ENCODE measurements at places on chromosomes 2 and 18. TPM values are rescaled to one million over a fixed set of nuclear protein-coding genes. Genes with fewer than 3 reads are reported as not detected.

DNA sequence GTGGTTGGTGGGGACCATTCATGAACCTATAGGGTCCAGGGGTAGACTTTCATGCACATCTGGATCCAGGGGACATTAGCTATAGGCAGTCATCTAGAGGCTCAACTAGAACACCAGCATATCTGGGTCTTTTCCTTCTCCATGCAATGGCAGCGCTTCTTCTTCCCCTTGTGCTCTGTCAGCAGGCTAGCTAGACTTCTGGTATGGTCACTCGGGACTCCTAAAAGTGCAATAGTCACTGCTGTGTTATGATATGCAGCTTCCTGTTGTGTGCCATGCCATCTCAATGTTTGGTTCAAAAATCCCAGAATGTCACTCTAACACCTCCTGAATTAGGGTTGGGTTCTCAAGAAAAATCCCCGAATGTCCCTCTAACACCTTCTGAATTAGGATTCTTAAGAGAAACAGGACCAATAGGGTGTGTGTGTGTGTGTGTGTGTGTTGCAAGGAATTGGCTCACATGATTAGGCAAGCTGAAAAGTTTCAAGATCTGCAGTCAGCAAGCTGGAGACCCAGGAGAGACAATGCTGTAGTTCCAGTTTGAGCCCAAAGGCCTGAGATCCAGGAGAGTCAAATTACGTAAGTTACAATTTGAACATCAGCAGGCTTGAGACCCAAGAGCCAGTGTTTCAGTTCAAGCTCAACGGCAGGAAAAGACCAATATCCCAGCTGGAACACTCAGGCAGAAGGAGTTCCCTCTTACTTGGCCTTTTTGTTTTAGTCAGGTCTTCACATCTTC, 97.1 kb upstream of the LTBP1 start:
- no peak overlapping the region for H3K4me3 ChIP-seq
- H3K27me3 ChIP-seq, result peaks cover 3% of the 10 kb centered on the region
- no peak overlapping the region for H3K27ac ChIP-seq
- H3K36me3 ChIP-seq, result no peaks in the 10 kb centered on the region

- no peak overlapping the region for H3K4me3 ChIP-seq
- peaks cover 5% of the 10 kb centered on the region for H3K27me3 ChIP-seq
- peaks cover 5% of the 10 kb centered on the region for H3K4me1 ChIP-seq
- no peak for DNase-seq
- H3K27ac ChIP-seq, result no peak overlapping the region
These were observed 292.9 kb upstream of the CCDC68 start for GRCh38 chr18:55252053-55252675.

DNA sequence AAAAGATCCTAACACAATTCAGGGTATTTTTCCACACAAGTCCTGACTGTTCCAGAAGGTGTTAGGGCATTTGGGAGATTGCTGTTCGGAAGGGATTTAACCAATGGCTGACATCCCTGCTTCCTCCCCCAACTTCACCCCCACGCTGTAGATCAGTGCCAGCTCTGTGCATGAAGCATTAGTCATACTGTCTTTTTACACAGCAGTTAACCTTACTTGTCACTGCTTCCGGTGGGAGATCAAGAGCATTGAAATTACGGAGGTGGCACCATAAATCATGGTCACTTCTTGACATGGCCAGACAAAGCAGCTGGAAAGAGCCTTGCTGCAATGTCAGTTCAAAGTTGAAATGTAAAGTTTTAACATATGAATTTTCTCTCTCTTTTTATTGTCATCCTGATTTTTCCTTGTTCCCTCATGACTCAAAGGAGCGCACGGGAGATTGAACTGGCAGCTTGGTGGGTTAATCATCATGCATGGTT, 70.2 kb downstream of the HRH4 start:
- peak; percentile 10 for DNase-seq
- H3K27me3 ChIP-seq, result peaks cover 39% of the 10 kb centered on the region
- H3K36me3 ChIP-seq, result no peaks in the 10 kb centered on the region
- H3K27ac ChIP-seq, result no peak overlapping the region
- H3K4me1 ChIP-seq, result peaks cover 2% of the 10 kb centered on the region

DNA sequence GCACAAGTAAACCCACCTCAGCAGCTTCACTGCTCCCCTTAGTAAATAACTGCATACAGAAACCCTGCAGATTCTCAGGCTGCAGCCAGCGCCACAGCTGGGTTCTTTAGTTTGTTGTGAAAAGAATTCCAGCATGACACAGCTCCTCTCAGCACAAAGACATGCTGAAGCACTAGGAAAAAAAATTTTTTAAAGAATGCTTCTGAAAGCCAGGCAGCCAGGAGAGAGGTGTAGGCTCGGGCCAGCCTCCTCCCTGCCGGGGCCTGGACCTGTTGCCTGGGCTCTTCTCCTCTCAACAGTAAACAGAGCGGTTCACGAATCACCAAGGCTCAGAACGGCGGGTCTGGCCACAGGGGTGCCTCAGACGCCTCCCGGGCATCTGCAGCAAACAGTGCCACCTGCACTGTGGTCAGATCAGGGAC, 95.7 kb upstream of the POU3F3 start:
- H3K4me3 ChIP-seq, result no peak overlapping the region
- DNase-seq, result no peak
- H3K27me3 ChIP-seq, result peaks cover 6% of the 10 kb centered on the region
- H3K36me3 ChIP-seq, result no peaks in the 10 kb centered on the region
- no peak overlapping the region for H3K27ac ChIP-seq

DNA sequence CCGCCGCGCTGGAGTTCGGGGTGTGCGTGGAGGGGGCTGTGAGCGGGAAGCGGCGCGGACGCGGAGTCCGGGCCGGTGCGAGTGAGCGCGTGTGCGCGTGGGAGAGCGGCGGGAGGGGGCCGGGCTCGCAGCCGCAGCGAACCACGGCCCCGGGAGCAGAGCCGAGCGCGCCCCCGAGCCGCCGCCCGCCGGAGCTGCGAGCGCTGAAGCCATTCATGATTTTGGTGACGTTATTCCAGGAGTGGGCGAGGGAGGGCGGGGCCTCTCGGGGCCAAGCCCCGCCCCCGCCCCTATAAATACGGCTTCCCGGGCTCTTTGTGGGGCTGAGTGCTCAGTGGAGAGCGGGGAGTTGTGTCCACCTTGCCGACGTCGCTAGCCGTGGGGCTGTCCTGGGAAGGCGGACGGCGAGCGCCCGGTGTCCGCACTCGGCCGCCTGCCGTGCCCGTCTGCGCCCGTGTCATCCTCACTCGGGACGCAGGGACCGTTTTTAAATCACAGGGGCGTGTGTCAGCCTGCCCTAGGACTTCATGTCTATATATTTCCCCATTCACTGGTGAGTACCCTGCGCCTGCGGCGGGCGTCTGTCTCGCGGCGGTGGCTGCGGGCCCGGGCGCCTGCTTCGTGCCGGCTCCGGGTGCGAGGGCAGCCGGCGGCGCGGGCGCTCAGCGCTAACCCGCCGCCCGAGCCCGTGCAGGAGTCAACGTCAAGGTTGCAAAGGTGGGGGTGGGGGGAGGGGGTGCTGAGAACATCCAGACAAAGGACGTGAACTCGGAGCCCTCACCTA, at the start of gene LBH:
Gene LBH (plus strand): TSS at position 323 of the 784 bp plus-strand sequence. CDS start 205 bp downstream, at position 528.
- peak within 1 kb of the TSS; percentile 94 for H3K27ac ChIP-seq
- peaks cover 63% of the 10 kb centered on the region for H3K4me1 ChIP-seq
- peaks cover 24% of the 10 kb centered on the region for H3K36me3 ChIP-seq

- no peaks in the 10 kb centered on the region for H3K36me3 ChIP-seq
- H3K4me1 ChIP-seq, result no peaks in the 10 kb centered on the region
- no peak for DNase-seq
- H3K27me3 ChIP-seq, result peaks cover 10% of the 10 kb centered on the region
- H3K4me3 ChIP-seq, result no peak overlapping the region
These were observed 366.9 kb upstream of the ZEB2 start for GRCh38 chr2:144886862-144887261.

GRCh38 chr2:128260239-128261138, 58.2 kb downstream of the HS6ST1 start:
- no peak overlapping the region for H3K27ac ChIP-seq
- H3K36me3 ChIP-seq, result no peaks in the 10 kb centered on the region
- peaks cover 2% of the 10 kb centered on the region for H3K4me1 ChIP-seq

GRCh38 chr2:151946899-151947812, 118.9 kb upstream of the ARL5A start:
- H3K27me3 ChIP-seq, result peaks cover 12% of the 10 kb centered on the region
- no peak overlapping the region for H3K4me3 ChIP-seq
- no peaks in the 10 kb centered on the region for H3K4me1 ChIP-seq
- H3K36me3 ChIP-seq, result no peaks in the 10 kb centered on the region
- no peak overlapping the region for H3K27ac ChIP-seq
- peak; percentile 23 for DNase-seq

DNA sequence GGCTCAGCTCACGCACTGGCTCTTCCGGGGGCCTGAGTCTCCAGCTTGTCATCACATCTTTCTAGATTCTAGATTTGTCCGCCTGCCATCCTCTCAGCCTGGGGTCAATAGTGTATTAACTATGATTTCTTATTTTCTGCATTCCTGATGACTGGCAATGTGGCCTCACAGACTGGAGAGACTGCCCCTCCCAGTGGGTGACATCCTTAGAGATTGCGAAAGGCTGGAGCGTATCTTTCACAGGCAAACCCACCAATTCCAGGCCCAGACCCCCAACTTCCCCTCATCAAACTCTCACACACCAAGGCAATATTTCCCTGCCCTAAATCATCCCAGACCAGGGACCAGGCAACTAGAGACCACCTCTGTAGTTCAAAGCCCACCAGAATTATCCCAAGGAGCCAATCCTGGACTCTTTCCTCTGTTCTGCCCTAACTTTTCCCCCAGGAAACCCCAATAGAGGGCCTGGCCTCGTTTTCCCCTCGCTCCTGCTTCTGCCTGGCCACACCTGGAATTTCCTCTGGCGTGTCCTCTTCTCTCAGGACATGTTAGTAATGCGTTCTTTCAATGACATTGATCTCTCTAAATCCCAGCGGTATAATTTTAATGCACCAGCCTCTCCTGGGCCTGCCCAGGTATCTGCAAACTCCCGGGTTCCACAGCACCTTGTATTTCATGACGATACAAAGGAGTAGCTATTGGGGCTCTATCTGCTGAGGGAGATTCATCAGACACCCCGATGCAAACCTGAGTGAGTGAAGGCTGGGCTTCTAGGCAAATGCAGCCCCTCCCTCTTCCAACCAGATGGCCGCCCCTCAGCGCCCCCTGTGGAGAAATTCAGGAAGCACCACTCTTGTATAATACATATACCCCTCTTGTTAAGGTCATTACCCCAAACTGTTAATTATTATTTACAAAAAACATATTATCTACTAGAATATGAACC, 2.4 kb upstream of the KCNF1 start:
- peaks cover 7% of the 10 kb centered on the region for H3K4me1 ChIP-seq
- peak; percentile 31 for DNase-seq
- H3K27ac ChIP-seq, result no peak overlapping the region
- H3K4me3 ChIP-seq, result no peak overlapping the region
- H3K27me3 ChIP-seq, result peaks cover 25% of the 10 kb centered on the region
- no peaks in the 10 kb centered on the region for H3K36me3 ChIP-seq

GRCh38 chr2:42230891-42231290, 61.7 kb downstream of the EML4 start:
- no peaks in the 10 kb centered on the region for H3K27me3 ChIP-seq
- H3K4me3 ChIP-seq, result no peak overlapping the region
- H3K36me3 ChIP-seq, result peaks cover 2% of the 10 kb centered on the region
- no peak for DNase-seq
- H3K4me1 ChIP-seq, result peaks cover 66% of the 10 kb centered on the region
- no peak overlapping the region for H3K27ac ChIP-seq

DNA sequence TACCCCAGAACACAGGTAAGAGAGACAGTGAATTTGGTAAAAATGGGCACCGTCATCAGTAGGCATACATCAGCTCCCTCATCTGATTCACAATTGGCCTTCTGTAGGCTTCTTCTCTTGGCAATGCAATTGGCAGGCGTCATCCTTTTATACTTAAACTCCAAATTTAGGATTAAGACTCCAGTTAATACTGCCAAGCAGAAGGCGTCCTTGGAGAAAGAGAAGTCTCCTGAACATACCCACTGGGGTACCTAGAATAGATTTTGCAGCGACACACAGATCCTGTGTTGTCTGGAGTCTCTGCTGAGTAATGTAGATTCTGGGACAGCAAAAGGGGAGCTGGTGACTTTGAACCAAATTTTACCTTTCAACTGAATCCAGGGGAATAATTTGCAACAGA, 592 bp upstream of the METAP1D start:
- peaks cover 6% of the 10 kb centered on the region for H3K27me3 ChIP-seq
- H3K27ac ChIP-seq, result no peak overlapping the region
- H3K4me3 ChIP-seq, result peak overlapping the region; percentile 93
- H3K36me3 ChIP-seq, result no peaks in the 10 kb centered on the region

- no peak for DNase-seq
- no peaks in the 10 kb centered on the region for H3K36me3 ChIP-seq
- H3K27me3 ChIP-seq, result no peaks in the 10 kb centered on the region
- H3K4me1 ChIP-seq, result no peaks in the 10 kb centered on the region
- H3K27ac ChIP-seq, result no peak overlapping the region
- no peak overlapping the region for H3K4me3 ChIP-seq
These were observed 1281.6 kb upstream of the TMEFF2 start for GRCh38 chr2:193476171-193476800.

GRCh38 chr18:63043516-63043915, 276.1 kb downstream of the BCL2 start:
- H3K27ac ChIP-seq, result no peak overlapping the region
- H3K4me3 ChIP-seq, result no peak overlapping the region
- peaks cover 14% of the 10 kb centered on the region for H3K27me3 ChIP-seq
- H3K4me1 ChIP-seq, result peaks cover 23% of the 10 kb centered on the region

The TRIB2 gene
- 5.3 TPM for total RNA-seq

The UBR3 gene
- 16.2 TPM for total RNA-seq
